MM.1S (cell line): ENCODE measurements at places on chromosomes 1 and 21.

DNA sequence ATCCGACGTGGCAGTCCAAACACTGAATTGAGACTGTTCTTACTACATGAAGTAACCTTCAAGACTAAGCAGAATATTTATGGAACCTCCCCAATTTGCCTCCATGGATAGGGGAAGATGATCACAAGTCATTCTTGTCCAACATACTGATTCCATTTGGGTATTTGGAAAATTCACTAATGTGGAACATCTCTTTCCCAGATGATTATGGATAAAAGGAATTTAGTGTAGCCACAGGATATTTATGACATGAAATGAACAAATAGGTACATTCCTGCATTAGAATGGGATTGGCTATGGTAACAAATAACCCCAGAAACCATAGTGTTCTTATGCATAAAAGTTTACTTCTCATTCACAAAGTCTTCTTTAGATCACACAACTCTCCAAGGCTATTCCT, 40.2 kb upstream of the SGIP1 start:
- DNase-seq: no peak

DNA sequence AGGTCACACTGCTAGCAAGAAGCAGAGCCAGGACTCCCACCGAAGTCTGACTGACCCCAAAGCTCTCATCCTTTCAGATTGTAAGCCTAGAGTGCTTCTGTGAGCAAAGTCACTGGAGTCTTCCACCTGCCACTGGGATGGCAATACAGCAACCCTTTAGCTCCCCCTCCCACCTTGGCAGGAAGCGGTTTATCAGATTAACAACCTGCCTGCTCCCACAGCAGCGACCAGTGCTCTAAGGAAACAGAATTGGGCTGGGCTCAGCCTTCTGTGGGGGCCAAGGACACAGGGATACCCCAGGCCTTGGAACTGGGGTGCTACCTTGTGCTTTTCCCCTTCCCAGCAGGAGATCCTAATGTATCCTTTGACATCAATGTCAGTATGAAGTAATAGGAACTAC, 76.0 kb downstream of the GFI1 start:
- DNase-seq: no peak

DNA sequence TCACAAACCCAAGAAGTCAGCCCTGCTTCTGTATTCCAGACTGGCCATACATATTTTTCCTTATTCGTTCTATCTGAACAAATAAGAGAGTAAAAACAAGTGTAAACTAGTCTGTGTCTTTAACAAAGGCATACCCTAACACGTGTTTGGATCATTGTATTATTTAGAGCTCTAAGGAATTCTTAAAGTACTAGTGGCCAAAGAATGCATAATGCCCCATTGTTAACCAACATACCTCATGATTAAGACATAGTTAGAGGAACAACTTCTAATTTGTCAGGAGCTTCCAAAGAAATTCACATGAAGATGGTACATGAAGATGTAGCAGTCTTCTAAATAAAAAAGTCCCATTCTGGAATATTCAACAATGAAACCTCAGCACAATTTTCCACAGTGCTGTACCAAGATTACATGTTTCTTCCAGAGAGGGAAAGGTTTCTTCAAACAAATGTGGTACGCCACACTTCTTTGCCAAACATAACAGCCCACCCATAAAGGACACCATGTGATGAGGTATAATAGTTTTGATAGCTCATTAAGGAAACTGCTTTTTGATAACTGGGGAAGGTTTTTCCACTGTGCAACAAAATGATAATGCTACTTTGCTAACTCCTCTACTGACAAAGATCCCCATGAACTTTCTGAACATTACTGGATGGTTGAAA, 5.0 kb downstream of the PALMD start:
- no peak for DNase-seq

DNA sequence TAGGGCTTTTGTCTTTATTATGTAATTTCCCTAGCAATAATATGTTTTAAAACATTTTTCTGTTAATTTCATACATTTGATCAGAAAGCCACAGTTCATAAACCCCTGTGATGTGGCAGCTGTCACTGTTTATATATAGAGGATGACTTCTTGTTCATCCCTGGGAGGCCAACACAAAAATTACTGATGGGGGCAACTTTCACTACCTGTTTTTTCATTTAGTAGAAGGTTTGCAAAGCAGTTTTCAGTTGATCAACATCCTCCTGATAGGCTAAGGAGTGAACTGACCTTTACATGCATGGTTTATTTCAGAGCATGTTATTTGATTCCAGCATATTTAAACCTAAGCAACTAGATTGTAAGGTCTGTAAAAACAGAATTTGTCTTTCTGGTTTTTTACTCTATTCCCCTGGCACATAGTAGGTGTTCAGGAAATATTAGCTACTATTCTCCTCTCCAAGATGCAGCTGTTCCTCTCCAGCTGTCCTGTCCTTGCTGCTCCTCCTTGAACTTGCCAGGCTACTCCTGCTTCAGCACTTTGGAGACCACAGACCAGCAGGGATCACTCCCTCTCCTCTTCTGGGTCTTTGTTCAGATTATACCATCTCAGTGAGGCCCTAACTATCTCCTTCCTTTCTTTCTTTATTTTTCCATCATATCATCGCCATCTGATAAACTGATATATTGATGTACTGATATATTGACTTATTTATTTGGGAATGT, 54.7 kb downstream of the ROR1 start:
- DNase-seq: peak; percentile 23

DNA sequence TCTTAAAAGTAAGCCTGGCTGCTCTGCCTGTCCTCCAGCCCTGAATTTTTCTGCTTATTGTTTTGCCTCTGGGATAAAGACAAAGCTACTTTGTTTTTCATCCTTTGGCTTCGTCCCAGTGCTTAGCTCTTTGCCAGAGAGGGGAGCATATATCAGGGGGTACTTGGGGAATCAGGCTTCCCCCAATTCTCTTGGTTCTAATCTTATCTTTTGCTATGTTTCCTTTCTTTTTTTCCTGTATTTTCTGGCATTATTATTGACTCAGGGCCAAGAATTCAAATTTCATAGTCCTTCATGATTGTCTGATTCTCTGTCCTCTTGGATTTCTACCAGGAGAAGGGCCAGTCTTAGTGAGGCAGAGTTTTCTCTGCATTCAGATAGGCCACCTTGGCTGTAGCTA, 51.2 kb downstream of the GIPC2 start:
- DNase-seq: no peak
